NCI-H526 treated with DMSO at 0.1 percent for 48 hours (cell line): ENCODE measurements at places on chromosomes 7 and 10.

DNA sequence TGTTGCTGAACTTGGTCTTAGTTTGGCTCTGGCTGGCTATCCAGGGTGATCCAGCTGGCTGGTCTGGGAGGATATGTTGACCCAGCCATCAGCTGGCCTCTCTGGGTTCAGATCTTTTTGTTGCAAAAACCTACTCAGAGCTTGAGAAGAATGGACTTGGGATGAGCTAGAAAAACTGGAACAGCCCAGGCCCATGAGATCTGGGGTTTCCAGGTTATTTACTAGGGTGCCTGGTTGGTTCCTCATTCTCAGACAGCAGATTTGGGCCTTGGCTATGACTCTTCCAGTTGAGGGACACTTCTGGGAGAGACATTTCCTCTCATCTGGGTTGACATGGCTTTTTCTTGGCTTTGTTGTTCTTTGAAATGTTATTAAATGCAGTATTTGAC lies 116.6 kb downstream of the ADCY1 start:
- no peak for DNase-seq

DNA sequence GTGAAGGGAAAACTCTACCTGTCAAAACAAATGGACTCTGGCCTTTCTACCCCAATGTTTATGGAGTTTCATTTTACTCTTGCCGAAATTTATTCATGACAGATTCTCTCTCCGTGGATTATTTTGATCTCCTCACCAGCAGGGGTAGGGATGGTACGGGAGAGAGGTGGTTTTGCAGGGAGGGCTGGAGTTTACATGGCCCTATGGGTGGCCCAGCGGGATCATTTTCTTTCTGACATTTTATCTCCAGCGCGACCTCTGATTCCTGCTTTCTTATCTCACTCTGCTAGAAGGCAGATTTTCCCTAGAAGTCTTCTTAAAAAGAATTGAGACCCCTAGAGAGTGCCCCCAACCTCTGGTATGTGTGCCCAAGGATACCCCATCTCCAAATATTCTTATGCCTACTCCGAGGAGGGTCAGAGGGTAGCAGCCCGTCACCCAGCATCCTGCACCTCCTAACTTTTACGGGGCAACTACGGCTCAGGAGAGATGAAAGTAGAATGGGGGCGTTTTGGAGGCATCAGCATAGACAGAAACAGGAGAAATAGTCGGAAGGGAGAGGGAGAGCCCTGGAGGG lies 10.1 kb upstream of the GATA3 start:
- no peak for DNase-seq

DNA sequence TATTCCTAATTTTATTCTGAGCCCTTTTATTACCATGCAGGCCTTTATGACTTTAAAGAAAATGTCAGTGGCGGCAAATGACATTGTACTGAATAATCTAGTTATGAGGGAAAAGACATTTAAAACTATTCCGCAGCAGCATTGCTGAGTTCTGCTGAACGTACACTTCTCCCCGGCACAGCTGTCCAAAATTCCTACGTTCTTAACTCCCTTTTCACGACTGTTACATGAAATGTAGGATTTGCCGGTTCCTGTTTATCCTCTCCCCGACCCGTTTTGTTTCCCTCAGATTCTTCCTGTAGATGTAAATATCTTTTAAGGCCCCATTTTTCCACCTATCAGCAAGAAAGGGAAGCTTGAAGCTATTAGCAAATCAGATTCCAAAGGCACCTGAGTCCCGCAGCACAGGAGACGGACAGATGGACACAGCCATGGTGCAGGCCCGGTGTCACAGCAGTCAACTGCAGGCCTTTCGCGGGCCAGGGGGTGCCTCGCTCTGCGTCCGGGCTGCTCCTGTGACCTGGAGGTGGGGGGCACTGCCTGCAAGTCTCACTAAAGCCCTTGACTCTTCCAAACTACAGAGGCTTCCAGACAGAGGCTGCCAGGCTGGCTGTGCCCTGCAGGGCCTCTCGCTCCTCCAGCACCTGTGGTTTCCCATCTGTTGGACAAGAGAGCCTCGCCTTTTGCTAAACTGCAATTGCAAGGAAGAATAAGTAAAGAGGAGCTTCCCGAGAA lies 485.0 kb upstream of the MGMT start:
- no peak for DNase-seq

GRCh38 chr7:1484569-1484968 lies 19.6 kb downstream of the INTS1 start:
- DNase-seq = no peak

- no peak for DNase-seq
These were observed 9.8 kb downstream of the WDFY4 start for GRCh38 chr10:48694371-48695030.

GRCh38 chr7:111919631-111920179 lies 286.5 kb downstream of the DOCK4 start:
- DNase-seq = no peak

DNA sequence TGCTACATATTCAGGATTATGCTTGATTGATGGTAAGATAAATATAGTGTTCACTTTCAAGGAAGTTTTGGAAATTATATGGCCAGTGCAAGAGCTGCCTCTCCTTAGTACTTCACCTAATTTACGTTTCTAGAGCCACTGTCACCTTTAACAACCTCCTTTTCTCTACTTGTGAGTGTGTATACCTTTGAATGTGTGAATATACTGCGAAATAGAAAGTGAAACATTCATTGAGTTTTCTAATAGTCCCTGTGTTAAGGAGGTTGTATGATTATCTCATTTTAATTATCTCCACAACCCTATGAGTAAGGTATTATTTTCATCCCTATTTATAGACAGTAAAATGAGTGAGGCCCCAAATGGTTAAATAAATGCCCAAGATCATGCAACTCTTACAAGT lies 1050.5 kb downstream of the XPNPEP1 start:
- no peak for DNase-seq

DNA sequence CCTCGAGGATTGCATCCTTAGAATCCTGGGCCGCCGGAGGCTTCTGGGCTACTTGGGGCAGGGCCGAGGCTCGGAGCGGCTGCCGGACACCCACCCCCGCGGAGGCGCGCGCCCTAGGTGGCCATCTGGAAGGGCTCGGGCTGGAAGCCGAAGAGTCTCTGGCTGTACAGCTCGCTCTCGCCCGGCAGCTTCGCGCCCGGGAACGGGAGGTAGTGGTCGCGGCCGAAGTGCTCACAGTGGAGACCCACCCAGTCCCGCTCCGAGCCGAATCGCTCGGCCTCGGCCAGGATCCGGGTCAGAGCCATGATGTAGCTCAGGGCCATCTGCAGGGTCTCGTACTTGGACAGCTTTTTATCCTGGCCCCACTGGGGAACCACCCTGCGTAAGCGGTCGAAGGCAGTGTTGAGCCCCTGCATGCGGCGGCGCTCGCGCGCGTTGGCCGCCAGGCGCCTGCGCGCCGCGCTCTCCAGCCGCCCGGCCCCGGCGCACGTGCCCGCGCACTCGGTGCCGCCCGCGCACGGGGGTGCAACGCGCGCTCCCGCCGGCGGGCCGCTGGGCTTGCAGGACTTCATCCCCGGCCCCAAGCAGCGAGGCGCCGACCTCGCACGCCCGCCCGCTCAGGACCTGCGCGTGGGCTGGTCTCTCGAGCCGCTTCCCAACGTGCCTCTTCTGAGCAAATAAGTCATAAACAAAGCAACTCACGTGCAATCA lies 652 bp downstream of the ATOH7 start:
- peak; percentile 39 for DNase-seq

DNA sequence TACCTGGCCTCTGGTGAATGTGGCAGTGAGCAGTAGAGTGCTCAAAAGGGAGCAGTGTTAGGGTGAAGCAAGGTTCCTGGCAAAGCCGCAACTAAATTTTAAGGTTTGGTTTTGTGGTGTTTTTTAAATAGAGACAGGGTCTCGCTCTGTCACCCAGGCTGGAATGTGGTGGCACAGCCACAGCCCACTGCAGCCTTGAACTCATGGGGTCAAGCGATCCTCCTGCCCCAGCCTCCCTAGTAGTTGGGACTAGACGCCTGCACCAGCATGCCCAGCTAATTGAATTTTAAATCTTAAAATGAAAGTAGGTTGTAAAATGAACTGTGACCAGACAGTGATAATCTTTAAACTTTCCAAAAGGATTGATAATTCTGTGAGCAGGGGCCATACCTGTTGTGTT lies 130.4 kb downstream of the CCNY start:
- no peak for DNase-seq

DNA sequence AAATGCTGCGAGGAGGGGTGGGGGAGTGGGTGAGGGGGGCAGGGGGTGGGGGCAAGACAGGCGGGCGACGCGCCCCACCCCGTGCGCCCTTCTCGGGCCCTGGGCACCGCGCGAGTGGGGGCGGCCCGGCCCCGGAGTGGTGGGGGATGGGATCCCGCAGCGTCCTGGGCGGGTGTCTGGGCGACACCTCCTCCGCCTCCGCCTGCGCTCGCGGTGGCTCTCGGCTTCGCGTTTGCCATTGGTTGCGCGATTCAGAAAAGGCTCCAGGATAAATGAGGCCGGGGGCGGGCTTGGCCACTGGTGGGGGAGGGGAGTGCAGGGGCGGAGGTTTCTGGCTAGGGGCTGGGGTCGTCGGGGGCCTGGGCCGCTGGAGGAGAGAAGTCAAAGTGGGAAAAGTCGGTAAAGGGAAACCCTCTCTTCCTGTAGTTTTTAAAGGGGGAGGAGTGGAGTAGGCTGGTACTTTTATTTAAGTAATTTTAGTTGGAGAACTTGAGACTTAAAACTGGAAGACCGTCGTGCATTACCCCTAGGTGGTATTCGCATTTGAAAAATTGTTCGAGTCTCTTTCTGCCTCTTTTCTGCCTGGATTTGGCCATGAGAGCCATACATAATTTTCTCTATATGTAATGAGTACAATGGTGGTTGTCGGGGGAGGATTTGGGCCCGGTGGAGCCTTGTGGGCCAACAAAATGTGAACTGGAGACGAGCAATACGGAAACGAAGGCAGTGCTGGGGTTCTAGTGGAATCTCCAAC lies 992 bp upstream of the IGF2BP3 start:
- peak; percentile 90 for DNase-seq

DNA sequence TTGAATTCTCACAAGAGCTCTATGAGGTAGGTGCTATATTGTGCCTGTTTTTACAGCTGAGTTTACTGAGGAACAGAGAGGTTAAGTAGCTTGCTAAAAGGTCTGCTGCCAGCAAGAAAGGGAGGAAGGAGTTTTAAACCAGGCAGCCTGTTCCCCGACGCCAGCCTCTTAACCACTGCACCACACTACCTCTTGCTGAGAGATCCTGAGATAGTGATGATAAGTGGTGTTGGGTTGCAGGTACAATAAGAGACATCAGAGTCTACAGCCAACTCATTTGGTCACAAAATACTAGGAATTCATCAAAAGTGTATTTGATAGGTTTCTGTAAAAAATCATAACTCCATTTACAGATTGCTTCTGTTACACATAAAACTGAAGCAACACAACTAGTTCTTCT lies 8.0 kb downstream of the CCDC71L start:
- DNase-seq = no peak

GRCh38 chr10:80104066-80104926 lies 25.8 kb downstream of the TMEM254 start:
- peak; percentile 26 for DNase-seq

GRCh38 chr10:3239920-3240894 lies 67.6 kb upstream of the PITRM1 start:
- DNase-seq = no peak

GRCh38 chr7:3732395-3733005 lies 431.4 kb downstream of the SDK1 start:
- DNase-seq = no peak

DNA sequence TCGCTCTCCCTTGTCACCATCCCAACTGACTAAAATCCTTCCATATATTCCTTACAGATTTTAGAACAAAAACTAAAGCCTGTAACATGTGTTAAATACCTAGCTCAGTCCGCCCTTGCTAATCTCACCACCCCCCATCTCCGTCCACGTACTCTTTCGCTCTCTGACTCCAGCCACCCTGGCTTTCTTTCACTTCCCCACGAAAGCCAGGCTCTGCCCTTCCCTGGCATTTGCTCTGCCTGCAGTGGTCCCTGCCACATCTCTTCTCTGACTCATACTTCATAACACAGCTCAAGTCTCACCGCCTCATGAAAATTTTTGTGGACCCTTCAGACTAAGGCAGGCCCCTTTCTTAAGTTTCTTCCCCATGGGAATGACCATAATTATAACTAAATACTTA lies 11.7 kb upstream of the GPAM start:
- DNase-seq = no peak

GRCh38 chr10:112526139-112526538 lies 79.1 kb downstream of the VTI1A start:
- DNase-seq = no peak

GRCh38 chr10:133474027-133474426 lies 20.3 kb downstream of the SCART1 start:
- DNase-seq = no peak

GRCh38 chr10:65312876-65313275 lies 1613.0 kb upstream of the LRRTM3 start:
- DNase-seq = no peak

- peak; percentile 56 for DNase-seq
These were observed 823 bp downstream of the COPG2 start for GRCh38 chr7:130667593-130668257.

DNA sequence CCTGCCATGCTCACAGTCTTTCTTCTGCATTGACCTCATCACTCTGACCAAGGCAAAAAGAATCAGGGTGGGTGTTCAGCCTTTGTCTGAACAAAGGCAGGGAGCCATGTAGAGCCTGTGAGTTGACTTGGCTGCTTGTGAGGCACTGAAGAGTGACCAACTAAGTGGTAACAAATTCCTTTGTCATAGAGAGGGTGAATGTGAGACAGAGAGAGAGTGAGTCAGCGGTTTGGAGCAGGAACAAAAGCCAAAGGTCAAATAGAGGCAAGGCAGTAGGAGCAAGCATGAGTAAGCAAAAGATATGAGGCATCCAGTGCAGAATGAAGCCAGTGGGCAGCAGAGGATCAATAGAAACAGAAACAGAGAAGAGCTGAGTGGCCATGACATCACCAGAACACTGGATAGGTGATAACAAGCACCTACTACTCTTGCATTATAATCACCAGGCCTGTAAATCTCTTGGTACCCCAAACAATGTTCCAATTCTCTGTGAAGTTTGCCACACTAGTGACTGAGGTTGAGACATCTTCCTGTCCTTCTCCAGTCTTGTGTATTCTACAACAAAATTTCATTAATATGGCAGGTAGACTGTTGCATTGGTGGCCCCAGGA lies 116.2 kb upstream of the LAMB4 start:
- no peak for DNase-seq

- no peak for DNase-seq
These were observed 26.5 kb downstream of the VWA2 start for GRCh38 chr10:114265392-114266053.

- no peak for DNase-seq
These were observed 37.0 kb downstream of the SNX13 start for GRCh38 chr7:17903337-17903736.

DNA sequence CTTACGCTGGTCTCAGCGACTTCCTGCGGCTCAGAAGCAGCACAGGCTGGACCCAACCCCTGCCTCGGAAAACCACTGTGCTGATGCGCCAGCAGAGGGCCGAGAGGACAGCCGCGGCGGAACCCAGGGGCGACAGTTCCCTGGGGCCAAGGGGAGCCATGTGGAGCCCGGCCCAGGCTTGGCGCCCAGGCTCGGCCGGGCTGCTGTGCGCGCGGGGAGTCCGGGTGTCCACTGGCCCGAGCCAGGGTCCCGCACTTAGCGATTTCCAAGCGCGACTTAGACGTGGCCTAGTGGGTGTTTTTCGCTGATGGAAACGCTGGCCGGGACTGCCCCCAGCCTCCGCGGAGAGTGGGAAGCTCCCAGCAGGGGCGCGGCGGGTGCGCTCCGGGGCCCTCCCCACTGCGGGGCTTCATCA lies 18.6 kb upstream of the ZNF32 start:
- DNase-seq = no peak

GRCh38 chr10:128071417-128071782 lies 54.8 kb downstream of the MKI67 start:
- no peak for DNase-seq

GRCh38 chr10:88979153-88979562 lies 11.4 kb upstream of the FAS start:
- no peak for DNase-seq

GRCh38 chr10:80447436-80448190 lies 6.5 kb upstream of the TSPAN14 start:
- DNase-seq = no peak
